C1 segment of cervical spinal cord (tissue), 14 donors: ENCODE measurements at places on chromosomes 2 and 18.

- no peak for DNase-seq
Measured at GRCh38 chr2:3073041-3073595, 304.5 kb downstream of the EIPR1 start.

DNA sequence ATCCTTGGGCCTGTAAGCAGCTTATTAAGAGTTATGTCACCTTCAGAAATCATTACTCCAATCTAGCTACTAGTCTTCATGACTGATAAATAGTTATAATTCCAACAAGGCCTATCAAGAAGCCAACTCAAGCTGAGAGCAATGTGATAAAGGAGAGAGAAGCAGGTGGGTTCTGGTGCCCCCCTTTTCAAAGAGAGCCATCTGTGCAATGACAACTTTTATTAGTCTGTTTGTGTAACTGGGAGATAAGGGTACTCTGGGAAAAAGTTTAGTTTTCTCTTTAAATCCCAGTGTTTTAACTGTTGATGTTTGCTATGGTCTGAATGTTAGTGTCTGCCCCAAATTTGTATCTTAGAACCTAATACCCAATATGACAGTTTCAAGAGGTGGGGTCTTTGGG lies 60.6 kb downstream of the CCDC93 start:
- DNase-seq, result no peak

- no peak for DNase-seq
Measured at GRCh38 chr2:230327418-230328154, 593 bp downstream of the SP140L start.

- no peak for DNase-seq
Measured at GRCh38 chr2:99880148-99880963, 262.0 kb downstream of the AFF3 start.

DNA sequence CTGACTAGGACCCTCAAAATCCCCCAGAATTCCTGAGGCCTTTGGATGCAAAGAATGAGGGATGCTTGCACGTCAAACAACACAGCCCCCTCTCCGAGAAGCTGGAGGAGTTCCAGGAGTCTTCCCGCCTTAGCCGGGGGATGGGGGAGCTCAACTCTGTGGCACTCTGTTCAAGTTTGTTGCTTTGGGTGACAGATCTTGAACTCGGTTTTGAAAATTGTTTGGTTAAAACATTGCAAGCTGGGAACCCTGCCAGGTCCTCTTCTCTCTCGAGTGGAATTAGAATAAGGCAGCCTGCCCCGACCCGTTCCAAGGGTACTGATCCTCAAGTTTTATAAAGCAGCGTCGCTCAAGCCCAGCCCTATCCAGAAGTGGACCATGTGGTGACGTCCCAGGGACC lies 244.1 kb downstream of the LOXHD1 start:
- DNase-seq, result no peak

DNA sequence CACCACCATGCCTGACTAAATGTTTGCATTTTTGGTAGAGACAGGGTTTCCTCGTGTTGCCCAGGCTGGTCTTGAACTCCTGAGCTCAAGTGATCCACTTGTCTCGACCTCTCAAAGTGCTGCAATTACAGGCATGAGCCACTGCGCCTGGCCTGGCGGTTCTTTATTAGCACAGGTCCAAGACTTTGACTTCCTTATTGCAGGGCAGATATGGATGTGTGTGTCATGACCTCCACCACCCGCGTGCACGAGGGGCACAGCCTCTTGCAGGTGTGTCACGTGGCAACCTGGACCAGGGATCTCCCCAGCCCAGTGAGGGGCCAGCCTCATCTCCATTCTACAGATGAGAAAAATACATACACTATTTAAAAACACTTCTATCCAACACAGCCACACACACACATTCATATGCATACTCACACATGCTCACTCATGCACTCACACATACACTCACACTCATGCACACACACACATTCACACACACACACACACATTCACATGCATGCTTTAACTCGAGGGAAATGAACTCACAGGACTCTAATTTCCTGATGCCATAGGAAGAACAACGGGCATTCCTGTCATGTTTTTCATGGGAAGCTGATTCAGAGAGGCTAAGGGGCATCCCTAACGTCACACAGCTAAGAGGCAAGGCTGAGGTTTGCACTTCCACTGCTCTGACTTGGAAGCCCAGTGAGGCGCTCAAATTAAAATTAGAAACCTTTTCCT lies 38.8 kb downstream of the RRM2 start:
- no peak for DNase-seq

DNA sequence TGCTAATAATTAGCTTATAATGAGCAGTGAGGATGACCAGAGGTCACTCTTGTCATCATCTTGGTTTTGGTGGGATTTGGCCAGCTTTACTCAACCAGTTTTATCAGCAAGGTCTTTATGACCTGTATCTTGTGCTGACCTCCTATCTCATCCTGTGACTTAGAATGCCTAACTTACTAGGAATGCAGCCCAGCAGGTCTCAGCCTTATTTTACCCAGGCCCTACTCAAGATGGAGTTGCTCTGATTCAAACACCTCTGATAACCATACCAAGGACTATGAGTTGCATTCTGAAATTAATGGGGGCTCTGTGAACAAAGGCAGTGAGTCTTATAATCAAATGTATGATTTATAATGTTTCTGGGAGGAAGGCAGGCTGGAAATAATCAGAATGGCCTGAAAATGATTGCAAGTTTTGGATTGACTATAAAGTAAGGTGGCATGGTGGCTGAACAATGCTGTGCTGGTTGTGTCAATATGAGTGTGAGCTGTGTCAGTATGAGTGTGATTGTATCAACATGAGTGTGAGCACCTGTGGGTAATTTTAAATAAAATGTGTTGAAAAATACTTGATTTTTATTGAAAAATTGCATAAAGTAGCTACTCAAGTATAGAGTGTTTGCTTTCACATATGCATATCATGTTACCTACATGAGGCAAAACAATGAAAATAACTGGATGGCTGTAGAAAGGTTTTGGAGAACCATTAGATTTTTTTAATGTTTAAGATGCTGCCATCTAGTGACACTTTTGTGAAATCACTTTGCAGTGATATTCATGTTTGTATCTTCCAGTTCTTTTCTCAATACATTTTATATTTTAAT lies 103.0 kb downstream of the KYNU start:
- no peak for DNase-seq

DNA sequence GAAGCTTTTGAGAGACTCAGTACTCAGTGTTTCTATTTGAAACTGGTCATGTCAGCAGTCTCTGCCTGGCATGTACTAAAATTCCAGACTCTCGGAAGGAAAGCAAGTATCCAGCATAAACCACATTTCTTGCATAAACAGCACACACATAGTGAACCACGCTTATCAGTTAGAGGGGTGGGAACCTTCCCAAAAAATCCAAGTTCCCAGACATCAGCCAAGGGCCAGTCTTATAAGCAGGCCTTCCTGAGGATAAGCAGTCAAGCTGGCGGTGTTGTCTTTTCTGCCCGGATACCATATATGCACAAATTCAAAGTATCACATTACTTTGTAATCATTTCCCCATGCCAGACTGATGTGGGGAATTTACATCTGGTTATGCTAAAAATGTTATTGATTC lies 73.6 kb downstream of the ST6GAL2 start:
- no peak for DNase-seq

DNA sequence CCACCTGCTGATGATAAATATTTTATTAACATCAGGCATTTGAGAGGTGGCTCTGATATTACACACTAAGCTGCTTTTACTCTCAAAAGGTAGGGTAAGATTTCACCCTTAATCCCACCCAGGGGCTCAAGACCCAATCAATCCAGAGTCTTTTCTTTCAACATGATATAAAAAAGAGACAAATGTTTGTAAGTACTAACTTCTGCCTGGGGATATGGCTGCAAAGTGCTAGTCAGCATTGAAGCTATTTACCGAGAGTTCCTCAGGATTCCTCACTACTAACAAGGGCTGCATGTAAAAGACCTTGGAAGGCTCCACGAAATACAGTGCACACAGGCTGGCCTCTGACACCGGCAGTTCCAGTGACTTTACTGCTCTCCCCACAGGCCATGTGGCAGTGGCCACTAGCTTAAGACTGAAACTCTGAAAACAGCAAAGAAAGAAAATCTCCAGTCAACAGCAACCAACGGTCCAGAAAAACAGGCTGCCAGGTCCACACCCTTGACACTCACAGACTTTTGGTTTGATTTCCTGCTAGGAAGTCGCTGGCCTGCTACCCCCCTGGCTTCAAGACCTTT lies 11.2 kb downstream of the MREG start:
- no peak for DNase-seq

GRCh38 chr2:186379052-186379451 lies 107.0 kb upstream of the ZC3H15 start:
- no peak for DNase-seq

DNA sequence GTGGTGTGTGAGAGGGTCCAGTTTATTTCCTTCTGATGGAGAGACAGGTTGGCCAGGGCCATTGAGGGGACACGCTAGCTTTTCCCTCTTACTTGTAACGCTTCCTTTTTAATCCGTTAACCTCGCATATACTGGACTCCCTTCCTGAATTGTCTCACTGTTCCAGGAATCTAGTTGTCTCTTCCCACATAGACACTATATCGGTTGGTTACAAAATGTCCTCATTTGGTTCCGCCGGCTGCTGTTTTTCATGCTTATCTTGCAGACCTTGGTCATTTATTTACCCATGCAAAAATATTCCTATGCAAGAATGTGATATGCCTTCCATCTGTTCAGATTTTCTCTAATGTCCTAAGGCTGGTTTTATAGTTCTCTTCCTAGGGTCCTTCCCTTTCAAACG lies 35.0 kb downstream of the NEURL3 start:
- no peak for DNase-seq
